ENCODE measurements at places on chromosomes 5 and 9.

DNA sequence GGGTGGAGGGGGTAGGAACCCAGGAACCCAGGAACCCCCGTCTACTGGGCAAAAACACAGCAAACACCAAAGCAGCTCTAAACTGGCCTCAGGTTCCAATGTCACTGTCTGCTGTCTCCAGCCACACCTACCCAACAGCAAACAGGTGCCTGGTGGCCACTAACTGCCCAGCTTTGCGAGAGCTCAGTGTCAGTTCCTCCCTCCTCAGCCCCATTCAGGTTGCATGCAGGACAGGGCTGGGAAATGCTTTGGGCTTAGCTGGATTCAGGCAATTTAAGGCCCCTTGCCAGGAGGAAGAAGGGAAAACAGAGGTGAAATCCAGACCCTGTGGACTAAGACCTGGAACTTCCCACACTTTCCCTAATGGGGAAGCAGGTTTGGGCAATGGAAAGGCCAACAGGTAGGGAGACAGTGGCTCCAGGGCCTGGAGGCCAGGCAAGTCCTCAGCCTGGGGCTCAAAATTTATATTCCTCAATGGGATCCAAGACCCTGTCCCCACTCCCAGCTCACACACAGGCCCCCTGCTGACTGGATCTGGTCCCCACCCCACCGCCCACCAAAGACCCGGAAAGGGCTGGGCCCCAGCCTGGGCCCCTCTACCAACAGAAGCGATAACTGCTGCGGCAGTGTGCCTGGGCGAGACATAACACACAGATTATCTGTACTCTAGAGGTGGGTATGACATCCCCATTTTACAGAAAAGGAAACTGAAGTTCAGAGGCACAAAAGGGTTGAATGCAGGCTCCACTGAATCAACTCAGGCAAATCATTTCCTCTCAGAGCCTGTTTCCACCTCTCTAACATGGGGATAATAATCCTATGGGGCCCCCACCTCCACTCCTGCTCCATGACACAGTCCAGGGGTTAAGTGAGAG lies 3.5 kb downstream of the EEIG1 start:
- no peak for DNase-seq

- DNase-seq, result no peak
These were observed 87.4 kb downstream of the SGCD start for GRCh38 chr5:156414391-156414790.

GRCh38 chr5:1730487-1730847 lies 69.2 kb downstream of the MRPL36 start:
- no peak for DNase-seq

DNA sequence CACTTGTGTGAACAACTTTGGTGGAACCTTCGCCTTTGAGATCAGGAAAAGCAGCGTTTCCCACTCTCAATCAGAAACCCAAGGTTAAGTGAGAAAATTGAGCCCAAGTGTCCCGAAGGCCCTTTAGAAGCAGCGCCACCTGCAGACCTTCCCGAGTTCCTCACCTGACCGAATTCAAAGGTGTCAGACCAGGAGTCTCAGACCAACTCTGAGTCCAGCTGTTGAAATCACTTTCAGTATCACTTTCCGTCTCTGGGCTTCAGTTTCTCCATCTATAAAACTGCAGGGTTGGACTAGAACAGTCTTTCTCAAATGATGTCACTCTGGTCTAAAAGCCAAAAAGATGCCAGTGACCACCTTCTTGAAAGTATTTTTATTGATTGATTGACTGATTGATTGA lies 31.7 kb upstream of the GRHPR start:
- no peak for DNase-seq

- DNase-seq, result no peak
These were observed 427.1 kb downstream of the PRELID2 start for GRCh38 chr5:145408048-145408341.

GRCh38 chr9:34124099-34124498 lies 2.4 kb downstream of the DCAF12 start:
- no peak for DNase-seq

DNA sequence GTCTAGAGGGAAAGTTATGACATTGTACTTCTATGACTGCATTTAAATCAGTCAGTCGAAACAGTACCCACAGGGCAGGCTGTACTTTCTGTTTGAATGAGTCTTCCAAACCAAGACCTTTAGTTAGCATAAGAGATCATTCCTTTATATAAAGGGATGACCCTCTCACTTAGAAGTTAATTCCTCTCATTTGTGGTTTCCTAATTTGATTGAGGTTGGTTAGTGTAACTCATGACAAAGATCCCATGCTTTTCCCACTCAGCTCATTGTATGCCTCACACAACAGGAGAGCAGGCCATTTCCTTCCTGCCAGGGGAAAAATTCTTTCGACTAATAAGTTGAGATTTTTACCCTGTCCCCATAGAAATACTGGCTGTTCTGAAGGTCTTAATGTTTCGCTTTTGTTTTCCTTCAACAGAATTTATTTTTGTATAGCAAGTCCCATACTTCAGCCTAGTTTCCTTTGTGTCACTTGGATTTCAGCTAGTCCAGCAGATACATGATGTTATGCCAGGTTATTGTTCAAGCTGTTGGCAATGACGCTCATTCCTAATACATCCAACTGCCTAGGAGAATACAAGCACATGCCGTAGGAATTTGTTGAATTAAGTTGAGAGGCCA lies 500.7 kb downstream of the SPATA31D1 start:
- no peak for DNase-seq

DNA sequence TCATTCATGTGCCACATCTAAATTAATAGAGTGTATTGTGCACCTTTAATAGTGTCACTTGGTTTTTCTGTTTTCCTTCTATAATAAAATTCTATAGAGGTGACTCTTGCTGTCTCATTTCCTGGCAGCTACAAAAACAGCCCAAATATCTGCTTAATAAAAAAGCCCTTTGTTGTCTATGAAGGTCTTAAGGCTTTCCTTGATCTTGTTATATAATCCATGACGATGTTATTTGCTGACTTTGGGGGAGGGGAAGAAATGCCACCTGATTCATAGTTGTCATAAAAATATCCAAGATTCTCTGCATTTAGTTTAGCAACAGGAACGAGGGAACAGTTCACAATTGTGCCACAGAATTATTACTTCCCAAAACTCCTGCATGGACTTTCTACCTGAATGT lies 31.3 kb downstream of the CPEB4 start:
- DNase-seq, result no peak

- DNase-seq, result no peak
These were observed 10.9 kb upstream of the MOB3B start for GRCh38 chr9:27540502-27540901.

- no peak for DNase-seq
These were observed 174.9 kb downstream of the TMEM161B start for GRCh38 chr5:88093765-88094164.

DNA sequence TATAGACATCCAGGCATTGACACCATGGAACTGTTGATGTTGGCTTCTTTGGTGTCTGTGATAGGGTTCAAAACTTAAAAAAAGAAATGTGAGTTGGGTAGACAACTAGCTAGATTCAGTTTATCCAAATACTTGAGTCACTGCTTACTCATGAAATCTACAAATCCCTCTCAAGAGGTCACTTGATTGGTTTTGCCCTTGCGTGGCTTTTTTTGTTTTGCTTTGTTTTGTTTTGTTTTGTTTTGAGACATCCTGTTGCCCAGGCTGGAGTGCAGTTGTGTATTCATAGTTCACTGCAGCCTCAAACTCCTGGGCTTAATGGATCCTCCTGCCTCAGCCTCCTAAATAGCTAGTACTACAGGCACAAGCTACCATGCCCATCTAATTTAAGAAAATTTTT lies 10.5 kb upstream of the ENTREP1 start:
- DNase-seq, result no peak

DNA sequence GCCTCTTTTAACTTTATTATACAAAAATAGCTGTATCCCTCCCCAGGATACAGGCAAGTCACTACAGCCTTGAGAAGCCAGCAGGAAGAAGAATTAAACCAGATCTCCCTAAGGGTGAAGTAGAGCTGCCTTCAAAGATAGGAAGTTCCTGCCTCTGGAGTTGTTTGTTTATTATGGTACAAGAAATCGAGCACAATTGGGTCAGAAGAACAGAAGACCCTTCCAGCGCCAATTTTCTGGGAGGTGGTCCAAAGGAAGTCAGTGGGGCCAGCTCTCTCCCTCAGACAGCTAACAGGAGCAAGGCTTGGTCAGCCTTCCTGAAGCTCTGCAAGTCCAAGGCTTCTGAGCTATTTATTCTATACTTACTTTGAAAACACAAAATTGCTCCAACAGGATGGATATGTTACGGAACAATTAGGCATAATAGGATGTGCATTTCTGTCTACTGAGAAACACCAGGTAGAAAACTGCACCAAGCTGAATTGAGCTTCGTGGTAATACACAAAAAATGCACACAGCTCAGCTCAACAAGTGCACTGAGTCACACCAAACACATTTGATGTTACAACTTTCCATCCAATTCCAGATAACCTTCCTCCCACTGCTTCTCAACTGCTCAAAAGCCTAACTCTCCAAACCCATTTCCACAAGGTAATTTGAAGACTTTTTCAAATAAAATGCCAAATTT lies 16.0 kb downstream of the SERINC5 start:
- DNase-seq, result no peak

- DNase-seq, result peak; percentile 50
These were observed 70.4 kb upstream of the TLE1 start for GRCh38 chr9:81759680-81760215.

GRCh38 chr5:102368392-102368791 lies 72.3 kb upstream of the SLCO4C1 start:
- DNase-seq, result no peak

DNA sequence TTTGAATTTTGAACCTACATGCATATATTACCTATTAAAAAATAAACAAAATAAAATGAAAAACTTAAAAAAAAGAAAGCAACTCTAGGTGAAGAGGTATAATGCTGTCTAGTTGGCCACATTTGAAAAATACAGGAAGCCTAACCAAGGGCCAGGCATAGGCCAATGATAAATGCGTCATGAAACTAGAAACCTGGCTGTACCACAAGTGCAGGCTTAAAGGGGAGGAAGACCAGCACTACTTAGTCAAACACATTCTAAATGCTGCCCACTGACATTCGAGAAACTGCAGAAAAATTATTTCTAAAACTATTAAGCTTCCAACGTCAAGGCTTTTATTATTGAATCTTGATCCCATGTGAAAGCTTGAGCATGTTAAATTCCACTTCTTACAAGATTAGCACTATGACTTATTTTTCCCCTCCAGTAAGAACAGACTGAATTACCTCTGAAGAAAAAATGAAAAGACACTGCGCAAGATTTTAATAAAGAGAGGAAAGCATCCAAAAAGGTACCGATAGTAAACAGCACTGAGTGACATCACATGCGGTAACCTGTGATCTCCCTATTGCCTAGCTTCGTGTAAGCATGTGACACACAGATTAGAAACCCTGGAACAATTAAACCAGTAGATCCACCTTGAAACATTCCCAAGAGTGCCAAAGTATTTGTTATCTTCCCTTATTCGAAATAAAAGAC lies 16.2 kb downstream of the CDC14B start:
- no peak for DNase-seq

DNA sequence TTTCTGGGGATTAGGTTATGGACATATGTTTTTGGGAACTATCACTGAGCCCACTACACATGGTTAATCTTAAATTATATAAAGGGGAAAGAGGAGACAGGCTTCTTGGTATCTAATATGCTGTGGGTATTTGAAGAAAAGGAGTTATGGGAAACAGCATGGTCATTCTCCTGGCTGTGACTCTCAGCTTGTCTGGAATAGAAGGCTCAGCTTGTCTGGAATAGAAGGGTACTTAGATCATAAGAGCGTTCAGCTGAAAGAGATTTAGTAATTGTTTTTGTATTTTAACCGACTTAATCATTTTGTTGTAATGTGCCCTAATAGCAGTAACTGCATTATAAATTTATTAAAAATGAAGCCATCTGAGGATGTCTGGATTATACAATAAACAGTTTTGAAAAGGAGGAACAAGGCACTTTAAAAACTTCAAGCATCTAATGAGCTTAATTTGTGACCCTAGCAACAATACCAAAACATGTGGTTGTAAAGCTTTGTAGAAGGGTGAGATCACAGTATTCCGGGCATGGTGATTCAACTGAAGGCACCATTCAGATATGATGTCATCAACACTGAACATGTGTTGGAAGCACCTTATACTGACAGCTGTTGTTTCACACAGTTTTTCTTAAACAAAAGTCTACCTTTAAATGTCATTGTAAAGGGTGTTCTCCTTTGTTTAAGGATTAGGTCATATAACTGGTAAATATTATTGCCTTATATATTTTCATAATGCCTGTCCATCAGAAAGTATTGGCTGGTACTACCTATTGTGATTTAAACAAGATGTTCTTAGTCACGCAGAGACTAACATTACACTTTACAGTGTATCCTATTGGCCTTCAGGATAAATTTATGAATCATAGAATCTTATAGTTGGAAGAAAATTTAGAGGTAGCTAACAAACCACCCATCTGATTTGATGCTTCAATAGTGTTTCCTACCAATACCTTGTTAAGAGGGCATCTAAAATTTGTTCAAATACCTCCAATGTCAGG lies 2174.1 kb upstream of the WWC1 start:
- no peak for DNase-seq

GRCh38 chr5:1536322-1536845 lies 12.6 kb upstream of the LPCAT1 start:
- no peak for DNase-seq

DNA sequence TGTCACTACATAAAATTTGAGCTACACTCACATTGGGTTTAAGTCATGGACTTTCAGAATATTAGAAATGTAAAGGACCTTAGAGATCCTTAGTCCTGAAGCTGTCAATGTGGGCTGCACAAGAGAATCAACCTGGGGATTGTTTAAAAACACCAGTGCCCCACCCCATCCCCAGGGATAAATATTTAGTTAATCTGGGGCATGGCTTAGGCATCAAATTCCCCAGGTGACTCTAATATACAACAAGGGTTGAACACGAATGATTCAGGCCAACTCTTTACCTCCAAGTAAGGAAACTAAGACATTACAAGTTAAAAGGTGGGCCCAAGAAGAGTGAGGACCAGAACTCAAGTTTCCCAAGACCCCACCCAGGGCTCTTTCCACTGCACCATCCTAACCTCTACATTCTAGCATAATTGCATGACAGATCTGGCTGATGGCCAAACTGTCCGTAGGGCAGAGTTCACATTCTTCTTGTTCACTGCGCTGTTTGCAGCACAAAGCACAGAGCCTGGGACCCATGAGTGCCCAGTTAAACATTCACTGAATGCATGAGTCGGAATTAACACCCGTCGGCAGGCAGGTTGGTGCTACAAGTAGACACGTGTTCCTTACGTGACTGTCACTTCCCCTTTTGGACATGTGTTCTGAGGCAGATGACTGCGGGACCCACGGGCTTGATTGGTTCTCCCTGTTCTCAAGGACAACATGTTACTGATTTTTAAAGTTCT lies 25.2 kb downstream of the CYFIP2 start:
- no peak for DNase-seq

GRCh38 chr5:116573279-116573701 lies 1.3 kb downstream of the SEMA6A start:
- no peak for DNase-seq

DNA sequence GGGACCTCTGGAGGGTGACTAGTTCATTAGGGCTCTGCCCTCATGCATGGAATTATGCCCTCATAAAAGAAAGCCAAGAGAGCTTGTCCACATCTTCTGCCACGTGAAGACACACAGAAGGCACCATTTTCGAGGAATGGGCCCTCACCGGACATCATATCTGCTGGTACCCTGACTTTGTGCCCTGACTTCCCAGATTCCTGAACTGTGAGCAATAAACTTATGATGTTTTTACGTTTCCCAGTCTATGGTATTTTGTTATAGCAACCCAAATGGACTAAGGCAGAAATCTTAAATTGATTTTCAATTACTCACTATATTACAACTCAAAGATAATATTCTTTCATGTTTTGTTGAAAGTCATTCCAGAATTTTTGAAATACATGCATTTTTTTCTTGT lies 163.8 kb upstream of the PAPPA start:
- DNase-seq, result no peak
